ENCODE measurements at places on chromosomes 1 and 21.

GRCh38 chr1:241696172-241696814 lies 44.2 kb downstream of the WDR64 start:
- DNase-seq: no peak

DNA sequence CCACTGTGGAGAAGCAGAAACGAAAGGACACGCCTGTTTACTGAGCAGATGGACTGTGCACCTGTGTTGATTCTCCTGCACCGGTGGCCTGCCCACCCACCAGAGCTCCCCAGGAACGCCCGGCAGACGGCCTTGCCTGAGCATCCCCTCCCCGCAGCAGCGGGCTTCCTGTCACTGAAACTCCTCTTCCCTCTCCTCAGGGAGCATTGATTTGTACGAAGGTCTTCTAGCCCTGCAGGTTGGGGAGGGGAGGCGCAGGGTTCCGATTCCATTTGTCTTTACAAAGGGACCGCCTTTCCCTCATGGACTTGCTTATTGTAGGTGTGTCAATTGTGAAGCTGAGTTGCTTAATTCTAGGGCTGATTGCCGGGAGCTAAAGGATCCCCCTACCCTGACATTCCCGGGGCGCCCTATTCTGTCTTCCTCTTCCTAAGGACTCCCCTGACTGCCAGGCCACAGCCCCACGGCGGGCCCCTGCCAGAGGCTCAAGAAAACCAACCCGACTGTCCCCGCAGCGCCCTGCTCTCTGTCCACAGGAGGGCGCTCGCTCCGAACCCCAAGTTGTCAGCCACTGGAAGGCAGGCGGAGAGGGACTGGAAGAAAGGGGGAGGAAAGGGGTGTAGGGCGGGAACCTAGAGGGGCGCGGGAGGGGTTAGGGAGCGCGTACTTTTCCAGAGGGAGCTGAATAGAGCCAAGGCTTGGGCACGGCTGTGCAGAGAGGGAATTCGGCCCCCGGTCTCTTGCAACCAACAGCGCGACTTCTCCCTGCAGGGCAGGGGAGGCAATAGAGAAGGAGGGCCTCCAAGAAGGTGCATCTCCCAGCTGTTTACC lies 2.8 kb downstream of the S100A6 start:
- DNase-seq: peak; percentile 57

GRCh38 chr21:23496729-23497128 lies 2110.6 kb downstream of the MRPL39 start:
- DNase-seq: no peak

DNA sequence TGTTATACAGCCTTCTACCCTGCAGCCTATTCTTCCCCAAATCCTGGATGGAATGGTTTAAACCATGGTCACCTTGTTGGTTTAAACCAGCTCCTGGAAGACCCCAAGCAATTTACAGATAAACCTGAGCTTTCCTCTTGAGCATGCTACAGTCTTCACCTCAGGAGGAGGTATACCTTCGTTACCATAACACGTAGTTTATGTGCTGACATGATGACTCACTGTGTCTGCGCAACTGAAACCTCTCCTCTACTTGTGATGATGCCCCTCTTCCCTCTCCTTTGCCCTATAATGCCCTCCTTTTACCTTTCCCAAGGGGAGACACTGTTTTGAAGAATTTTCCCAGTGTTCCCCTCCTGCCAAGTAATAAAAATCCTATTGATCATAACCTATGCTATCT lies 457.3 kb upstream of the RGS18 start:
- no peak for DNase-seq

DNA sequence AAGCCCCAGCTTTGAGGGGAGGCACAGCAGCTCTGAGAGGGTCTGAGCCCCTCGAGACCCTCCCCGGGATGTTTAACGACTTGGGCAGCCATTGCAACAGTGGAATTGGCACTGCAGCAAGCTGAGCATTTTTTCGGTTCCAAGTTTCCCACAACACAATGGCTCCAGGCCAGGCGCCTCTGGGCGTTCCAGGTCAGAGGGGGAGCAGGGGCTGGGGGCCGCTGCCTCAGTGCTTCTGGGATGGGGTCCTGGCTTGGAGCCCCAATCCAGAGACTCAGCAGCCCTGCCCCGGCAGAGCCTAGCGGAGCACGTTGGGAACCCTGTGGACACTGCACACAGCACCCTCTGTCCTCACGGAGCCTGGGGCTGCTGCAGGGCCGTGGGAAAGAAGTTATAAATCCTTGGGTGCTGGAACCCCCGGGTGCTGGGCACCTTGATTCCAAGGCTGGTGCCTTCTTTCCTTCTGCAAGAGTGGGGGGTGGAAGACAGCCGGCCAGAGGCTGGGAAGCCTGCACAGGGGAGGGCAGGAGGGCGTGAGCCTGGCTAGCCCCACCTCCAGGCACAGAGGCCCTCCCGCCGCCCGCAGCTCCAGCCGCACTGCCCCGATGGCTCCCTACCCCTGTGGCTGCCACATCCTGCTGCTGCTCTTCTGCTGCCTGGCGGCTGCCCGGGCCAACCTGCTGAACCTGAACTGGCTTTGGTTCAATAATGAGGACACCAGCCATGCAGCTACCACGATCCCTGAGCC lies 50.1 kb downstream of the COL18A1 start:
- no peak for DNase-seq

- no peak for DNase-seq
Observed at GRCh38 chr1:179575497-179576314, at the start of gene NPHS2. NPHS2 (minus strand) TSS chr1:179575948; CDS start chr1:179575864, 84 bp downstream.

GRCh38 chr1:86748622-86749373 lies 44.4 kb downstream of the SH3GLB1 start:
- DNase-seq: no peak

DNA sequence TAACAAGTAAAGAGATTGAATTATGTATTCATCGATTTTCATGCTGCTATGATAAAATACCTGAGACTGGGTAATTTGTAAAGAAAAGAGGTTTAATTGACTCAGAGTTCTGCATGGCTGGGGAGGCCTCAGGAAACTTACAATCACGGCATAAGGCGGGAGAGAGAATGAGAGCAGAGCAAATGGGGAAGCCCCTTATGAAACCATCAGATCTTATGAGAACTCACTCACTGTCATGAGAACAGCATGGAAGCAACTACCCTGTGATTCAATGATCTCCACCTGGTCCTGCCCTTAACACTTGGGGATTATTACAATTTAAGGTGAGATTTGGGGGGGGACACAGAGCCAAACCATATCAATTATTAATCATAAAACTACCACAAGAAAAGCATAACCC lies 3.3 kb upstream of the GBP3 start:
- DNase-seq: no peak

GRCh38 chr21:33055991-33056390 lies 13.9 kb upstream of the OLIG1 start:
- no peak for DNase-seq

DNA sequence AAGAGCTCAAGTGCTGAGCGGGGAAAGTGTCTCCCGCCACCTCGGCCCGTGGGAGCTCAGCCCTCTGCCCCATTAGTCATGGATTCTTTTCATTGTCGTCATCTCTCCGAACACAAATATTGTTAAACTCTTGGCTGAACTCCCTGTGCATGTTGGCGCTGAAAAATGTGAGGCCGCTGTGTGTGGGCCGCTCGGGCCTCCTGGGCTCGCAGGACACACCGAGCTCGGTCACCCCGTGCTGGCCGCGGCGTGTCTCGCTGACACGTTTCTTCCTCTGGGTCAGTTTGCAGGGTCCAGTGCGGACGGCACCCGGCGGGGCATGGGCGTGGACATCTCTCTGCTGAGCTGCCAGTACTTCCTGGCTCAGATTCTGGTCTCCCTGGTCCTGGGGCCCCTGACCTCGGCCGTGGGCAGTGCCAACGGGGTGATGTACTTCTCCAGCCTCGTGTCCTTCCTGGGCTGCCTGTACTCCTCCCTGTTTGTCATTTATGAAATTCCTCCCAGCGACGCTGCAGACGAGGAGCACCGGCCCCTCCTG lies 25.6 kb downstream of the SLC45A1 start:
- no peak for DNase-seq

DNA sequence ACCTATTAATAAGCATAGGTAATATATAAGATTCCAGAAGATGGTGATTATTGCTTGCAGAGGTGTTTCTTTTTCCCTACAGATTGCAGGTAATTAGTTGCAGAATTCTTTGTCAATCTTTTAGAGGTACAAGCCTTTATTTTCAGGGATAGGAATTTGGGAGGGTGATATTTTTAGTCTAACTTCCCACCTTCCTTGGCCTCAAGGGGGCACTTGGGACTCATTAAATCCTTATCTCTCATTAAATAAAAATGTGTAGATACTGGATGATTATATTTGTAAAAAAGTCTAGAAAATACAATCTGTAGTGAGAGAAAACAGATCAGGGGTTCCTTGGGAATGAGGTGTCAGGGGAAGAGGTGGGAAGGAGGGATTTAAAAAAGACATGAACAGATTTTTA lies 179.2 kb downstream of the PATJ start:
- DNase-seq: no peak

GRCh38 chr1:39194398-39195051 lies 10.0 kb upstream of the MACF1 start:
- no peak for DNase-seq

GRCh38 chr1:42316292-42316691 lies 18.7 kb downstream of the FOXJ3 start:
- DNase-seq: no peak

- no peak for DNase-seq
Observed at GRCh38 chr1:168621356-168621755, 45.0 kb downstream of the XCL1 start.

GRCh38 chr21:31343680-31344480 lies at the start of gene TIAM1:
TIAM1 (minus strand) TSS chr21:31344261; CDS start chr21:31266972, 77,289 bp downstream.
- DNase-seq: no peak

DNA sequence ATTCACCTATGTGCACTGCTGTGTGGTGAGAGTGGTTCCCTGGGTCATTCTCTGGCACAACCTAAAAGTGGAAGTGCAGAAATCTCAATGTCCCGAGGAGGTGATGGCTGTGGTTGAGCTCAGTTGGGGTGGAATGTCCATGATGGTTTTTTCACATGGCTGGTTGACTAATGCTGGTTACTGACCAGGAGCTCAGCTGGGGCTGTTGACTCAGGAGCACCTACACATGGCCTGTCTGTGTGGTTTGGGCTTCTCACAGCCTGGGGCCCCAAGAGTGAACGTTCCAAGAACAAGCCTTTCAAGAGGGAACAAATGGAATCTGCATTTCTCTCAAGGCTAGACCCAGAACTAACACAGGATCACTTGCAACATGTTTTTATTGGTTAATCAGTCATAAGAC lies 6.4 kb upstream of the KANK4 start:
- no peak for DNase-seq

DNA sequence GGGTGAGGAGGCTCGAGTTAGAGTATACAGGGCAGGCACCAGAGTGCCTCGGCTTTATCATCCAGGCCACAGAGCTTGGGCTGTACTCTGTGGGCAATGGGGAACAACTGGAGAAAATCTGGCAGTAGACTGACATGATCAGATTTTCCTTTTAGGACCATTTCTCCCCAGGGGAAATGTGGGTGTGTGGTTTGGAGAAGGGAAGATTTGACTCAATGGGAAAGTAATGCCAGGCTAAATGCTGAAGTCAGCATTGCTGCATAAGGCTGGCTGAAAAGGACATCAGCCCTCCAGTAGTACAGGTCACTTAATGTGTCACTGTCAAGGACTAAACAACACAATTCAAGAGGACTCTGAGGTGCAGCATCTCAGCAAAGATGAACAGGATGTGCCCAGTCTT lies 5.0 kb downstream of the FYB2 start:
- no peak for DNase-seq

DNA sequence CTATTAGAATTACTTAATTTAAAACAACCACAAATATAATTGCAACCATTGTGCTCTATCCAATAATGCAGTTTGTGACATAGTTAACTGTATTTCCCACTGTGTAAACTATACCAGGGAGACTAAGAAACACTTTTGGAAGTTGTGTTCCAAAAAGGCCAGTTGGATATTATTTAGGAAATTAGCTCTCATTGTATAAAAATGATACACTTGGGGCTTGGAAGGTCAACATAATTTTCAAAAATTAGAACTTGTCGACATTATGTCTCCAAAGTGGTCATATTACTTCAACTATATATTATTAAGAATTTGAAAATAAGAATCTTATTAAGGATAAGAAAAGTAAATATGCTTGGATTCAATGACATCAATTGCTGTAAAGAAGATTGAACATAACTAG lies 876.6 kb downstream of the MRPL39 start:
- DNase-seq: no peak

DNA sequence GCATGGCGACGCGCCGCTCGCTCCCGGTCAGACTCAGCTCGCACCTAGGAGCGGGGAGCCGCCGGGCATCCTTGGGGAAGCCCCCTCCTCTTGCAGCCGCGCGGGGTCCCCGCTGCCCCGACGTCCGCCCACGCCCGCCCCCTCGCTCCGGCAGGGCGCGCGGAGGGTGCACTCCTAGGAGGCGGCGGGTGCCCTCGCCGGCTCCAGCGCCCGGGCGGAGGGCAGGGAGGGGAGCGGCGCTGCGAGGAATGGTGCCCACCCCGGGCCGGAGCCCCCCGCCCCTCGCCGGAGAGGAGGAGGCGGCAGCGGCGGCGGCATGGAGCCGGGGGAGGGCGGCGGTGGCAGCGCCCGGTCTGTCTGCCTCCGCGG lies 488 bp downstream of the FAM78B start:
- no peak for DNase-seq

GRCh38 chr1:14926818-14927575 lies 226.6 kb upstream of the TMEM51 start:
- DNase-seq: no peak

GRCh38 chr1:167706931-167707877 lies 14.6 kb upstream of the MPZL1 start:
- no peak for DNase-seq

GRCh38 chr1:234875953-234876855 lies 252.4 kb downstream of the TOMM20 start:
- DNase-seq: no peak

DNA sequence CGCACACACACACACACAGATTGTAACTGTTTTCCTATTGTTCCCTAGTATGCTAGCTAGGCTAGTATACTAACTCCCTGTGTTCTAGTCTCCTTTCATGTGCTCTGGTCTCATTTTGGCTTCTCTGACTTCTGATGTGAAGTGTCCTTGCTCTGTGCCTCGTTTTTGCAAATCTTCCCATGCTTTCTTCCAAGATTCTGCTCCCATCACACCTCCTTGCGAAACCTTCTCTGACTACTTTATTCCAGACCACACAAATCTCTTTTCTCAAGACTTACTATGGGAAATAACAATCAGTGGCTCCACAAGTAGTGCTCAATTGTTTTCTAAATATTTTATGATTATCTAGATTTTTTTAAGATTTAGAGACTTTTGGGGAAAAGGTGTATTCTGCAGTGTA lies 10.3 kb downstream of the PRRX1 start:
- DNase-seq: no peak
